ENCODE measurements at places on chromosomes 5 and 9. TPM values are rescaled to one million over a fixed set of nuclear protein-coding genes. Genes with fewer than 3 reads are reported as not detected.

GRCh38 chr5:59104400-59105127 lies 521.7 kb downstream of the RAB3C start:
- H3K4me3 ChIP-seq: no peak overlapping the region
- no peaks in the 10 kb centered on the region for H3K4me1 ChIP-seq
- no peaks in the 10 kb centered on the region for H3K27me3 ChIP-seq
- H3K36me3 ChIP-seq: no peaks in the 10 kb centered on the region
- DNase-seq: no peak

The DOCK8 gene
- total RNA-seq: 2.7 TPM

- DNase-seq: no peak
- H3K36me3 ChIP-seq: no peaks in the 10 kb centered on the region
- H3K4me3 ChIP-seq: no peak overlapping the region
- 0 out of 2 replicates have a peak, but pooled peaks cover 5% of the 10 kb centered on the region for H3K4me1 ChIP-seq
- H3K27me3 ChIP-seq: no peaks in the 10 kb centered on the region
Measured at GRCh38 chr5:38478878-38479277, 77.6 kb downstream of the LIFR start.

- DNase-seq: no peak
- peaks cover 5% of the 10 kb centered on the region for H3K4me1 ChIP-seq
- no peaks in the 10 kb centered on the region for H3K36me3 ChIP-seq
- H3K27ac ChIP-seq: no peak overlapping the region
- H3K4me3 ChIP-seq: no peak overlapping the region
- H3K27me3 ChIP-seq: no peaks in the 10 kb centered on the region
Measured at GRCh38 chr9:83509402-83509801, 28.8 kb downstream of the FRMD3 start.

GRCh38 chr5:1026700-1027621 lies 18.4 kb downstream of the NKD2 start:
- H3K27me3 ChIP-seq: no peaks in the 10 kb centered on the region
- H3K36me3 ChIP-seq: no peaks in the 10 kb centered on the region
- no peak overlapping the region for H3K27ac ChIP-seq
- no peak for DNase-seq

The LCN9 gene
- total RNA-seq: 1.7 TPM

- H3K27me3 ChIP-seq: peaks cover 15% of the 10 kb centered on the region
- no peaks in the 10 kb centered on the region for H3K4me1 ChIP-seq
- no peak overlapping the region for H3K27ac ChIP-seq
- DNase-seq: peak; percentile 26
- no peak overlapping the region for H3K4me3 ChIP-seq
- H3K36me3 ChIP-seq: no peaks in the 10 kb centered on the region
Measured at GRCh38 chr9:33229359-33230114, 10.4 kb upstream of the SPINK4 start.

DNA sequence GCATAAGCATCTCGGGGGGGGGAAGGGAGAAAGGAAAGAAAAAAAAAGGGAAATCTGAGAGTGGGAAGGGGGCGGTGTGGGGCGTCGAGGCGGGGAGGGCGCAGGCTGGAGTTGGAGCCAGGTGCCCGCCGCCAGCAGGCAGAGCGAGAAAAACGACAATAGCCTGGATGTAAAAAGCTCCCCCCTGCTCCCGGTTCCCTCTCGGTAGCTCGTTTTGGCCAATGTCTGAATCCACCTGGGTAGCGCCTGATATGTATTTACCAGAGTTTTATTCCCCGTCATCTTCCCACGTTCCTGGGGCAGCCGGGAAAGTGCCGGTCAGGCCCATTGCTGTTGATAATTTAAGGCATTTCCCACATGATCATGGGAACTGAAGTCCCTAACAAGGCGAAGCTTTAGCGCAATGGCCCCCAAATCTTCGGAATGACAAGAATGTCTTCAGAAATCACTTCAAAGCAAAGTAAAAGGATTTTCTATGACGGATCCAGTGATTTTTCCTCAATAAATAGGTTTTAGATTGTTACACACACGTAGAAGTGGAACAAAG lies 3.0 kb upstream of the OTP start:
- H3K27me3 ChIP-seq: peaks cover 99% of the 10 kb centered on the region
- no peaks in the 10 kb centered on the region for H3K36me3 ChIP-seq
- peak; percentile 36 for DNase-seq
- peak overlapping the region; percentile 46 for H3K4me3 ChIP-seq

The RAI14 gene
- total RNA-seq: 157 TPM

- H3K27ac ChIP-seq: no peak overlapping the region
- H3K36me3 ChIP-seq: 0 out of 2 replicates have a peak, but pooled peaks cover 3% of the 10 kb centered on the region
- peaks cover 25% of the 10 kb centered on the region for H3K4me1 ChIP-seq
- H3K27me3 ChIP-seq: peaks cover 5% of the 10 kb centered on the region
- H3K4me3 ChIP-seq: no peak overlapping the region
Measured at GRCh38 chr9:38437193-38437823, 13.1 kb upstream of the IGFBPL1 start.

- peak overlapping the region; percentile 57 for H3K27ac ChIP-seq
- H3K36me3 ChIP-seq: peaks cover 27% of the 10 kb centered on the region
- no peak for DNase-seq
- no peak overlapping the region for H3K4me3 ChIP-seq
- no peaks in the 10 kb centered on the region for H3K27me3 ChIP-seq
- H3K4me1 ChIP-seq: peaks cover 20% of the 10 kb centered on the region
Measured at GRCh38 chr5:14351086-14351661, 208.0 kb downstream of the TRIO start.

DNA sequence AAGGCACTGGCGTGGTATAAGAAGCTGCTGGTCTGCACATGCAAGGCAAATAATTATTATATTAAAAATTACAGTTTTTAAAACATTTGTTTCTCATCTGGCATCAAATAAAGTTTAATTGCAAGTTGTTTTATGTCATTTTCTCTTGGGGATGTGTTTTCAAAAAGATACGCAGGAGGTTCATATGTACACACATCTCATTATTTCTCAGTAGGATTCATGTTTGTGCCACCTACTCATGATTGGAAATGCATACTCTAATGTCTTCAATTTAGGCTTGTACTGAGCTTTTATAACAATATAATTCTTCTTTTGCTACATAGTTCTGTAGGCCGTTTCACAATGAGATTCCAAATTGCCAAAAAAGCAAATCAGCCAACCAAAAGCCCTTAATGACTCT lies 244.2 kb upstream of the MEF2C start:
- DNase-seq: no peak
- H3K4me1 ChIP-seq: peaks cover 11% of the 10 kb centered on the region
- no peak overlapping the region for H3K27ac ChIP-seq
- H3K36me3 ChIP-seq: no peaks in the 10 kb centered on the region

DNA sequence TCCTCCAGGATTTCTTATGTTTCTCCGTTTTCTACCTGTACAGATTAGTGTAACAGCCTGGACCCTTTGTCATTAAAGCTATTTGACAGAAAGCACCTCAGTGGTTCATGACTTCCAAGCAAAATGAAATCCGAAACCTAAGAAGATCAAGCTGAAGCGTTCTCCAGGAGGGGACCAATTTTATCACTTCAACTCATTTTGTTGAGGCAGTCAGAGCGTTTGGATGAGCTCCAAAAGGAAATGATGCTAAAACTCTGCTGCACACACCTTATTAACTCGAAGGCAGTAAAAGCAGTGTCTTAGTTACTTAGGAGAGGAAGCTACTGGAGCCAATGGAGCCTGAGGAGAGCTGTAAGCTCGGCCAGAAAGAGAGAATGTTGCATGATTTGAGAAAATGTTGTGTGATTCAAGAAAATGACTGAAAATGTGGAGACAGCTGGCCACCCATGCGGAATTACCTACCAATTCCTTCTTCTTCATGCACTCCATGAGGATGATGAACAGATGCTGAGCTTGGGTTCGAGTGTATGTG lies 346.7 kb upstream of the KLF9 start:
- no peaks in the 10 kb centered on the region for H3K27me3 ChIP-seq
- no peak overlapping the region for H3K27ac ChIP-seq
- peaks cover 10% of the 10 kb centered on the region for H3K4me1 ChIP-seq
- DNase-seq: no peak
- H3K36me3 ChIP-seq: no peaks in the 10 kb centered on the region

The GLRA1 gene
- not detected for total RNA-seq

Data from WTC11 (cell line).